Stimulated activated CD8-positive, alpha-beta memory T cell treated with anti-CD3 and anti-CD28 coated beads, Interleukin-7, amount 100 ng/mL, for 4 hours (primary cell): ENCODE measurements at places on chromosomes 7 and 10.

- DNase-seq, result no peak
Measured at GRCh38 chr7:68604541-68604940, 993.7 kb upstream of the AUTS2 start.

GRCh38 chr7:105016709-105017656 lies 3.0 kb downstream of the KMT2E start:
- DNase-seq, result no peak

DNA sequence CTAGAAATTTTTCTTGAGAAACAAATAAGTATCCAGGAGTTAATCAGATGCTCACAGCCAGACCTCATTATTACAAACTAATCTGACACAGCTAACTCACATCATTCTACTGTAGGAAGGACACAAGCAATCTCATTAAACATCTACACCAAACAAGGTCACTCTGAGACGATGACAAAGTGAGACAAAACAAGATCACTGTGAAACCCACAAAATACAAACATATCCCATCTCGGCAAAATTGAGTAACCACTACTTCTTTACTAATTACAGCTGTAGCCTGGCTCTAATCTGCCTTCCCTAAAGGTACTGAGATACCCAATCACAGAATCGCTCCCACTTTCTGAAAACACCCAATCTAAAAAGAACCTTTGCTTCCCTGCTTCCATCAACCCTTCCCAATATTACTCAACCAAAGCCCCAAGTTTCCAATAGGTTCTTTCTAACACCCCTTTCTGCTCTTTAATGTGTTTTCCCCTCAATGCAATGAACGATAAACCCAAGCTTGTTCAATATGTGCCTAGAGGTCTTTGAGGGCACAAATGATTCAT lies 26.9 kb downstream of the CCDC6 start:
- no peak for DNase-seq

DNA sequence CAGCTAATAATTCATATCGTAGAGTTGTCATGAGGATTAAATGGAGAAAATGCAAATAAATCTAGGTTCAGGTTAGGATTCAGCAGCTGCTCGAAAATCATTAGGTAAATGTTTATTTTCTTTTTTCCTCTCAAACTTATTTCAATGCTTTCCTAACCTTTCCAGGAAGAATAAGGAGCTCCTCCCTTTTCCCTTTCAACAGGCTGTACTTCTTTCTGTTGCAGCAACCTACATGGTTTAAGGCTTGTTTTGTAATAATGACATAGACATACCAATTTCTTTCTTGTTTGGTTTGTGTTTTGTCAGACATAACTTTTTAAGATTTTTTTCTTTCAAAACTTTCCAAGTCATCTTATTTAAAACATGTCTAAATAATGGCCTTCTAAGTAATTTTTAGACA lies 18.2 kb downstream of the GPR141 start:
- DNase-seq, result no peak
